ENCODE measurements at places on chromosomes 6 and 20. TPM values are rescaled to one million over a fixed set of nuclear protein-coding genes. Genes with fewer than 3 reads are reported as not detected.

- no peak for DNase-seq
Measured at GRCh38 chr6:22657352-22657980, 88.1 kb downstream of the HDGFL1 start.

The KCNK5 gene
- not detected for polyA plus RNA-seq

DNA sequence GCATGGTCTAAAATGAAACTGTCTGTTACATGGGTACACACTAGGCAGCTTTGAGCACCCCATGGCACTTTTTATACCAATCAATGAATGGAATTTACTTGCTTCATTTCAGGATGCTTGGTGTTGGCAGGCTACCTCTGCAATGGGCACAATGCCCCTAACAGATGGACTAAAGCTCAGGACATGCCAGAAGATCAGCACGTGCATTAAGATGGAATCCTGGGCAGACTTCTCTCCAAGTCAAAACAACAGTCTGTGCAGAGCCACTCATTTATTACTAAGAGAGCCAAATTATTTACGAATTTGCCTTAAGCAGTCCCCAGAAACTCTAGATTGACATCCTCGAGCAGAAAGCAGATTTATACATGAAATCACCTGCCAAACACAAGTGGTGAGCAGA, 55.8 kb upstream of the SCML4 start:
- DNase-seq, result no peak

The CDSN gene
- polyA plus RNA-seq, result not detected

- DNase-seq, result no peak
Measured at GRCh38 chr6:129748901-129749748, 39.1 kb upstream of the ARHGAP18 start.

GRCh38 chr6:85403331-85404015, 46.4 kb upstream of the NT5E start:
- no peak for DNase-seq

The TP53INP2 gene
- 4.9 TPM for polyA plus RNA-seq

DNA sequence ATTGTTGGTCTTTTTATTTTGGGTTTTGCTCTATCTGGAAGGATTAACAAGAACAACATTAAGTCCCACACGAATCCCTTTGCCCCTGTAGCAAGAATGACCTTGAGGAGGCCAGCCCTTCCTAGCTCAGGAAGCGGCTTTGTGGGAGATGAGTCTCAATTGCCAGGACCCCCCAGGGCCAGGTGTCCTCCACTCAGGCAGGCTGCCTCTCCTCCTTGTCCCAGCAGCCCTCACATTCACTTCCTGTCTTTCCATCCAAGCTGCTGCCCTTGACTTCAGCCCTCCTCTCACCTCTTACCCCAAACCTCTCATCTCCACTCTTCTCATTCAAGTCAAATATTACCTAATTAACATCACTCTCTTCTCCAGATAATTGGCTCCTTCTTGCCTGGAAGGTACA, 22.6 kb upstream of the SYNDIG1 start:
- no peak for DNase-seq

The TRAPPC3L gene
- 0.03 TPM for polyA plus RNA-seq

GRCh38 chr20:11918981-11919380, 1.3 kb downstream of the BTBD3 start:
- DNase-seq, result no peak

- no peak for DNase-seq
Measured at GRCh38 chr6:119986934-119987549, 637.5 kb upstream of the MAN1A1 start.

The LPA gene
- polyA plus RNA-seq, result not detected

- DNase-seq, result no peak
Measured at GRCh38 chr6:142935553-142936517, 9.1 kb downstream of the HIVEP2 start.

The PRR18 gene
- polyA plus RNA-seq, result not detected

The SLC35D3 gene
- polyA plus RNA-seq, result 0.16 TPM

DNA sequence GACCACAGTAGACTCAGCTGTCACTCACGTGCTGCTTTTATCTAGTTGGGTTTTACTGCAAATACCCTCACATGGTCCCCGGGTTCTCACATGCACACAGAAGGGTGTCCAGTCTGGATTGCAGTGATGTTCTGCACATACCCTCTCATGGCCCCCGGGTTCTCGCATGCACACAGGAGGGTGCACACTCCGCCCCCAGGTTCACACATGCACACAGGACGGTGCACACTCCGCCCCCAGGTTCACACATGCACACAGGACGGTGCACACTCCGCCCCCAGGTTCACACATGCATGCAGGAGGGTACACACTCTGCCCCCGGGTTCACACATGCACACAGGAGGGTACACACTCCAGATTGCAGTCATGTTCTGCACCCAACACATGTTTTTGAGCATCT, 224.3 kb downstream of the ERMARD start:
- no peak for DNase-seq

- DNase-seq, result no peak
Measured at GRCh38 chr6:169828176-169828575, 76.8 kb downstream of the ERMARD start.

Data from SK-N-SH (cell line).